SK-N-SH treated with all-trans-retinoic acid at 6 μM for 48 hours (cell line): ENCODE measurements at places on chromosomes 3 and 15.
A peak's percentile ranks its signal among the peaks of the same experiment; 100 is the strongest.

- ATAC-seq, result peak; percentile 58
Measured at GRCh38 chr3:64291345-64291744, 66.1 kb upstream of the PRICKLE2 start.

- no peak for ATAC-seq
Measured at GRCh38 chr15:41323611-41324010, 8.8 kb downstream of the OIP5 start.

DNA sequence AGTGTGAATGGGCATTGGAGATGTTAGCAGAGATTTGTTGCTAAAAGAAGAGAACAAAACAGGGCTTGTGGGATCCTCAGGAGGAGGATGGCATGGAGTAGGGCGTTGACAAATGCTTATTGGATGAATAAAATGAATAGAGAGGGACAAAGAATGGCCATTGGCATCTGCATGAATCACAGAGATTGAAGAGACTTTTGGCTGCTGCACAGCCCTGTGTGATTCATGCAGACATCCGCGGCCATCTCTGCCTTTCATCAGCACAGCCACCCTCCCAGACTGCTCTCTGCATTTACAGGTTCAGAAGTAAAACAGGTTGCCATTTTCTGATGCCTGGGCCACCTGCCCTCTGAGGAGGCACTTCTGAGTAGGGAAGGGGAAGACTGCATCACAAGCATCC lies 397.9 kb downstream of the EPHB1 start:
- ATAC-seq, result peak; percentile 79

- no peak for ATAC-seq
Measured at GRCh38 chr3:138945709-138946662, 951 bp downstream of the FOXL2 start.

- ATAC-seq, result no peak
Measured at GRCh38 chr3:14652-15051, 181.9 kb upstream of the CHL1 start.

DNA sequence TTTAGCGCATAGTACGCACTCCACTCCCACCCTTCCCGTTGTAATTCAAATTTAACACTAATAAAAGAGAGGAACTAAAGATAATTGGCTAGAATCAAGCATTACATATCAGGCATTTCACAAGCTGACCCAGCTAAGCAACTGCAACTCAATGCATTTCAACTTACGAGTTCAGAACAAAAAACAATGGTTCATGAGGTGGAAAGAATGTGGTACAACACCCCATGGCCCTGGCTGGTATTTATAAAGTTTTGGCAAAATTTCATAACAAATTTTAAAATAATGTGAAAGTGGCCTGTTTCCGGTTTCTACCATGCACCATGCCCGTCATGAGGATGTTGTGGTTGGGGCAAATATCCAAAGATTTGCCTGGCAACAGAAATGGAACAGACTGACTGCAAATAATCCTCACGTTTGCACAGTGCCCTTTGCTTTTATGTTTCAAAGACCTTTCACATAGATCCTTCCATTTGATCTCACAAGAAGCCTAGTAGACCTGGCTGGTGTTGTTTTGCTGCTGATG lies 455.3 kb upstream of the NR2F2 start:
- no peak for ATAC-seq

- no peak for ATAC-seq
Measured at GRCh38 chr3:28860307-28860706, 420.6 kb upstream of the RBMS3 start.

DNA sequence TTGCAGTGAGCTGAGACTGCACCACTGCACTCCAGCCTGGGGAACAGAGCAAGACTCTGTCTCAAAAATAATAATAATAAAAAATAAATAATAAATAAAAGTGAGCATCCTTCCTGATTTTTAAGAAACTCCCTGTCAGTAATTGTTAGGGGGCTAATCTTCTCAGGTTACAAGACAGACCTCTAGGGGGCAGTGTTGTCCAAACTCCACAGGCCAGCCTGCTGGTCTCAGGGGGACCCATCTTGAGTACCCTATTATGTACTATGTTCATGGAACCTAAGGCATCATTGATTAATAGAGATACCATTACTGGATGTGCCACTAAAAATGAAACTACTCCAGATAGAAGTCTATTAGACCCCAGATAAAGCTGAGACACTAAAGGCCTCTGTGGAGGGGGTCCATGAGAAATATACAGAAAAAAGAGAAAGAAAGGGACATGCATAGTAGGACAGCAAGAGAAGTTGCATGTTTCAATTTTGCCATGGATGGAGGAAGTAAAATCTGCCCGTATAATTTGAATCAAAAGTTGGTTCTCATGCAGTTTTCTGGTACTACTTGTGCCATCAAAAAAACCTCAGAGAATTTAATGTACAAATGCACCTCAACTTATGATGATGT lies 85.5 kb upstream of the CDV3 start:
- no peak for ATAC-seq

DNA sequence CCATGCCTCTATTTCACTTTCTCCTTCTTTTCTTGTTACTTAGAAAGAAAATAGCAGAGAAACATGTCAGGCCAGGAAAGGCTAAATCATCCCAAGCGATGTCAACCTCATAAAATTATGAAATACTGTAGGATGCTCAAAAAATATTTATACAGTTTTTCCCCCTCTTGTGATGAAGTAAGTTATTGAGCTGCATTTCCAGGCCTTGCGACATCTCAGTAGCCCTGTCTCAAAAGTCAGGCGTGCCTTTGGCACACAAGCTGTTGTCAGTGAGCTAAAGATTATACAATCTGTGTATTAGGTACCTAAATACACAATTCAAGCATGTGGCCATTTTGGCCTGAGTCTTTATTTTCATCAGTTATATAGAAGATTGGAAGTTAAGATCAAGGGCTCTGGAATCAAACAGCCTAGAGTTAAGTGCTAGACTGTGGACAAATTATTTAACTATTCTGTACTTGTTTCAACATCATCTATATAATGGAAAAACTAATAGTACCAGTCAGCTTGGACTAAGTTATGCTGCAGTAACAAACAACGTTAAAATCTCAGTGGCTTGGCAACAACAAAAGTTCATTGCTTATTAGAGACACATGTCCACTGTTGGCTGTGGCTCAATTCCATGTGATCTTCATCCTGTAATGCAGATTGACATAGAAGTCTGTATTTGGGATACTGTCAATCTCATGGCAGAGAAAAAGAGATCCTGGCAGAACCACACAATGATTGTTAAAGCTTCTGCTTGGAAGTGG lies 406.4 kb upstream of the PROK2 start:
- no peak for ATAC-seq

DNA sequence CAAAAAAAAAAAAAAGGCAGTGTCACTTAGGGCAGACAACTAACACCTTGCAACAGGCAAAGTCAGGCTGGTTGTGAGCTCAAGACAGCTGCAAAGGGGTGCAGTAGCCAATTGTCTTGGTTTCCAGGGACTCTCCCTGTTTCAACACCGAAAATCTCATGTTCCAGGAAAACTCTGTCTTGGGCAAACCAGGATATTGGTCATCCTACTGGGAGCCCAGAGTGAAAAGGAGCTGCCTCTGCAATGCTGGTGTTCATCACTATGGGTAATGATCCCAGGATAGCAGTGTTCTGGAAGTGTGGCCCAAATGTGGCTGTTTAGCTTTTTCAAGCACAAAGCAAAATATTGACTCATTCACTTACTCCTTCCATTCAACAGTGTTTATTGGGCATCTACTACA lies 82.6 kb downstream of the ARHGAP31 start:
- no peak for ATAC-seq

- ATAC-seq, result no peak
Measured at GRCh38 chr3:64306745-64307144, 81.5 kb upstream of the PRICKLE2 start.

DNA sequence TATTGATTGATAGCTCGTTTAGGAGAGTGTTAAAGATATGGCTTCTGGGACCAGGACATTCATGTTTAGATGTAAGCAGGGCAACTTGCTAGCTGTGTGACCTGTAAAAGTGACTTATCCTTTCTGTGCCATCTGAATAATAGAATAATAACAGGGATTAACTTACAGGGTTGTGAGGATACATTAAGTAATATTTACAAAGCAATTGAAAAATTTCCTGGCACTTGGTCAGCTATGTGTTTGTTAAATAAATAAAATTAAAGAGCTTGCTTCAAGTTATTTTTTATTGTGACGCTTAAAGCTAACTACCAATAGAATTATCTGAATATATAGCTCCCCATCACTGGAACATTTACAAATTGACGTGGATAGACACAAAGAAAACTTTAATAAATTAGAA lies 287.9 kb upstream of the CDIN1 start:
- ATAC-seq, result no peak

GRCh38 chr15:29516929-29517328 lies 247.3 kb upstream of the NSMCE3 start:
- ATAC-seq, result no peak

- ATAC-seq, result no peak; the same call in 2 of the 3 replicates
Measured at GRCh38 chr3:175304404-175304803, 445.3 kb downstream of the NAALADL2 start.

DNA sequence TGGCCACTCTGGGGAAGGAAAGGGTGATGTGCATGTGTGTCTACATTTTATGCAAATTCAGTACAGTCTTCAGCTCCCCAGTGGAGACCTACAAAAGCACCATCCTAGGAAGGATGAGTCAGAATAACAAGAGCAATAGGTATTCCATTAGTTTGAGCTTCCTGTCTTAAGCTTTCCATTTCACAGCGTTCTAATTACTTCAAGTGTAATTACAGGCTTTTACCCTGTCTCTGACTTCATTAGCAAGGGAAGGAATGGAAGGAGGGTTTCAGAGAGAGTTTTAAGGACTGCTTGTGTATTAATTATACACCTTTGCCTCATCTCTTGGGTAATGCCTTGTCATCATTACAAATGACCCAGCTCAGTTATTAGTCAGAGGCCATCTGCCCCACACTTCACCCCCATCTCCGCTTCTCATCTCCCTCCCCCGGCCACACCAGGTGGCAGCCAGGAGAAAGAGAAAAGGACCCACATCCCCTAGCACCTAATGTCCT lies 202.8 kb upstream of the MRPL3 start:
- ATAC-seq, result no peak

- no peak for ATAC-seq
Measured at GRCh38 chr3:71039332-71039731, 544.2 kb downstream of the FOXP1 start.

DNA sequence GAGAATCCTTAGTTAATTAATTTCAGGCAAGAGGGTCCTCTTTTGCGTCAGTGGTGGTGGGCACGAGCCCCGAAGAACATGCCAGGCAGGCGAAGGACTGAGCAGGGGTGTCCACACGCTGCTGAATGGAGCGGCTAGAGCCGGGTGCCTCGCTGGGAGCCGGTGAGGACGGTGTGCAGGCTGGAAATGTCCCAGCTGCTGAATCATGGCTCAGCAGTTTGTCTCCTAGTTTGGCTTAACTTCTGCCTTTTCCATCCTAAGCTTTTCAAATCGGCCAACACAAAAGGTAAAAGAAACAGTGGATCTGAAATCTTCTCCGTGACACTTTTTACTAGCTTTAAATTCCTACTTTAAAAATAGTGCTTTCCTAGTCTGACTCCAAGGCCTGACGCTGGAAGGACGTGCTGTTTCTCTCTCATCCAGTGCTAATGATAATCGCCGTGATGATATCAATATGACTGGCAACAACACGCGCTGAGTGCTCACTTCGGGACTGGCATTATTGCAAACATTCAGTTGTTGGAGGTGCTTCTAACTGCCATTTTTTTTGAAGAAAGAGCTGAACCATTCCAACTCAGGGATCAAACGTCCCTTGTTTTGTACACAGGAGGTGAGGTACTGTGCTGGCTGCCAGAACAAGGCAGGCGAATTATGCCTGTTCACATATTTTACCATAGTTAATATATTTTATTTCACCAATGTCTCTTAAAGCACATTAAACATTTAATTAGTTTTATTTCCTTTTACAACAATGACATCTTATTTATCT lies 19.8 kb downstream of the PCSK6 start:
- no peak for ATAC-seq

- no peak; the same call in 1 of the 3 replicates for ATAC-seq
Measured at GRCh38 chr3:69368129-69368741, 17.7 kb downstream of the FRMD4B start.

- no peak for ATAC-seq
Measured at GRCh38 chr15:91444656-91445055, 344.6 kb downstream of the SV2B start.

DNA sequence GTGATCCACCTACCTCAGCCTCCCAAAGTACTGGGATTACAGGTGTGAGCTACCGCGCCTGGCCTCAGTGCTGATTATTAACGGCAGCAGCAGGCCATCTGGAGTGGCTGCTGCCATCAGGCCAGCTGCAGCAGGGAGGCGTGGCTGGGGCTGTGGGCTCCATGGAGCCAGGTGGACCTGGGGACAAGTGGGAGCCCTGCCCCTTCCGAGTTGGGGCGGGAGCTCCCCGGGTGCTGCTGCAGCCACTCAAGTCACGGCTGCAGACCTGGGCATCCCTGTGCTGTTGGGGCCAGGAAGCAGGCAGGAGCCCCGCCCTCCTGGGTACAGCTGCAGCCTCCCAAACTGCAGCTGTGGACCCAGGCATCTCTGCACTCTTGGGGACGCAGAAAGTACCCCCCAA lies 23.9 kb downstream of the LRRC49 start:
- ATAC-seq, result no peak

DNA sequence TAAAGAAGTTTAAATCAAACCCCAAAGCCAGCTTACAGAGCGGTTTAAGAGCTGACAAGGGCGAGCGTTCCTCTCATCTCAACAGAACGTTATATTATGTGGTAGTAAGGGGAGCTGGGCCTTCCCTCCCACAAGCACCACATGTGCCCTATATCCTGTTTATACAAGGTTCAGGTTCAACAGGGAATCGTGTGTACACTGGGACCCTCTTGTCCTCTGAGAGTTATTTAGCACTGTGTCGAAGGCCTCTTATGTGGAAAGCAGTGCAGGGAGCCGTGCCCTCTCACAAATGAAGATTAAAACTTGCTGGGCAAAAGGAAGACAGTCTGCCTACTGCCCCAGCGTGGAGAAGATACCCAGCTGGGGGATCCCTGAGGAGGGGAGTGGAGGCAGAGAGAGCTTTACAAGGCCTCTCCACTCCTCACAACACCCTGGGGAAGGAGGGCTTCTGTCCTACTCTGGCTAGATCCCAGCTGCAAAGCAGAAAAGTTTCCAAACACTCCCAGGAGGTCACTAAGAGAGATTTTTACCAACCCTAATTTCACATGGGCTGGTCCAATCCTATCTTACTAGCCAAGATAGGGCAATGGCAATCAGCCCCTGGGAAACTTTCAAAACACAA lies 2.9 kb downstream of the TLE3 start:
- no peak for ATAC-seq

GRCh38 chr3:38538773-38539353 lies 42.7 kb downstream of the EXOG start:
- ATAC-seq, result no peak

DNA sequence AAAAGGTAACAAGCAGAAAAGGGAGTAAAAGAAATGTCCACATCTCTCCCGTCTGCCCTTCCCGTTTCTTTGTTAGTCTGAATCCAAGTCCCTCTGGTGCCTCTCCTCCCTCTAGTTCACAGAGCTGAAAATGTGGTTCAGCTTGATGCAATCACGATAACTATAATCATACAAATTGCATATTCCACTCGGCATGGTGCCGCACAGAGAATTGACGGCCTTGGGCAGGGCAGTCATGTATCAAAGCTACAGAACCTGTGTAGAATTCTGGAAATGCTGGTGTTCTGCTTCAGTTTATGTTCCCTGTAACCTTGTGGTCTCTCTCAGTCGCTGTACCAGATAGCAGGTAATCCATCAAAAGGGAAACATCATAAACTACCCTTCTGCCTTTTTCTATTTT lies 562.9 kb upstream of the CBLB start:
- no peak for ATAC-seq

GRCh38 chr3:56188201-56188600 lies 280.1 kb downstream of the ERC2 start:
- no peak for ATAC-seq

GRCh38 chr15:49908236-49908932 lies 210.6 kb downstream of the ATP8B4 start:
- no peak for ATAC-seq

GRCh38 chr15:74790080-74790916 lies 8.4 kb downstream of the CSK start:
- peak; percentile 79 for ATAC-seq
